ENCODE measurements at places on chromosomes 1 and 21.

- no peak for DNase-seq
Observed at GRCh38 chr1:193179094-193179493, 7.3 kb downstream of the B3GALT2 start.

GRCh38 chr1:32107742-32108661 lies at the start of gene KPNA6:
Gene KPNA6 (plus strand): TSS chr1:32108056. CDS start chr1:32108131, 75 bp downstream.
- peak; percentile 77 for DNase-seq

DNA sequence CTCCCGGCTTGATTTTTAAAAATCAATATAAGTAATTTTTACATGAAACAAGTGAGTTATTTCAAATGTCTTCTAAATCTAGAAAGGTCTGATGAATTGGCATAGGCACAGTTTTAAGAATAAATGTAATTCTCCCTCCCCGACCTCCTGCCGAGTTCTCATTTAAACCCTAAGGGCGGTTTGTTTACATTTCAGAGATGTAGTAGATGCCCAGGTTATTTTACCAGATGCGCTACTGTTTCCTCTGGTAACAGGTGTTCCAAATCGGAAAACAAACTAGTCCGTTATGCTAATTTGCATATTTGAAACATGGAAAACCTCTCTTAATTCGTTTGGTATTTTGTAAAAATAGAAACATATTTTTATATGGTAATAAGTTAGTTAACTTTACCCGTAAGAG lies 53.8 kb upstream of the CFAP126 start:
- no peak for DNase-seq

DNA sequence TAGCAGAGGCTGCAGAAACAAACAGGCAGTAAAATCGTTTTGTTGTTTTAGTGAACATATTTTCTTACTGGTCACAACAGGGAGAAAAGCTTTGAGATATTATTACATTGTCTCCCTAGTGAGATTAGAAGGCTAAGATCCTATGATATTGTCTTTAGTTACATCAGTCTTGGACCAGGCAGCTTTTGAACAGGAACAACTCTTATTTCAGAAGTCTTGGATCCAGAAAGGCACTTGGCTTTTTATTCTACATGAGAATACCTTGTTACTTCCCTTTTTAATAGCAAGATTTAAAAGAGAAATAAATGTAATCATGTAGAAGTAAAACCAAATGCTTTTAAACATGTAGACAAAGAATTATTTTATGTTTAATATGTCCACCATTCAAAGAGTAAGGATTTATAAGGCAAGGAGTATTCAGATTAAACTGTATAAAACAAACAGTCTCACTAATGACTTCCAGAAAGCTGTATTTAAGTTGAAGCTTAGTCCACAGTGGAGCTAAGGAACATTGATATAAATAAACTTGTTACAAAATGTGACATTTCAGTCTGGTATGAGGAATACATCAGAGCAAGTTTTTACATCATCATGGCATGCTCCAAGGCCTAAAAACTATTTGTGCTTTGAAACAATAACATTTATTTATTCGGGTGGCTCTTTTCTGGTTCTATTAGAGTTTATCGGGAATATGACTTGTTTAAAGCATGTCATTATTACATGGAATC lies 72.2 kb downstream of the PHTF1 start:
- no peak for DNase-seq

DNA sequence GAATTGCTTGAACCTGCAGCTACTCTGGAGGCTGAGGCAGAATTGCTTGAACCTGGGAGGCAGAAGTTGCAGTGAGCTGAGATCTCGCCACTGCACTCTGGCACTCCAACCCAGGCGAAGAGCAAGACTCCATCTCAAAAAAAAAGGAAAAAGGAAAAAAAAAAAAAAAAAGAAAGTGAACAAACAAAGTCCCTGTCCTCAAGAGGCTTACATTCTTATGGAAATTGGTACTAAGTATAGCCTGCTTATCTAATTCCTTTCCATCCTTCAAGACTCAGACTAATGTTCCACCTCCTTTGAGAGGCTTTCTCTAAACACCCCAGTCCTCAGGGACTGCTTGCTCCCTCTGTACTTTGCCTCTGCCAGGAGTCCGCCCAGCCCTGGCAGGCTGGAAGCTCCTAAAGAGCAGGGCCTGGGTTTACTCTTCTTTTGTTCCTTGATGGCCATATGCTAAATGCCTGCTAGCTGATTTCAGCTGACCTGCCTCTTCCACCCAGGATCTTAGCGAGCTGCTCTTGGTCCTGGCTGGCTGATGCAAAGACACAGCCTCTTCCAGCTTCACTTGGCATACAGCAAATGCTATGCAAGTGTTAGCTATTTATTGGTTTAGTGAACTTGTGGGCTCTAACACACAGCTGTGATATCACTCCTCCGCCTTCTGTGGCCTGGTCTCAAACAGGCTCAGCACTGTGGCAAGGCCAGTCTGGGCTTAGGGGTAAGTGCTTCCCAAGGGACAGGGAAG lies 9.8 kb downstream of the SLC9A1 start:
- no peak for DNase-seq

DNA sequence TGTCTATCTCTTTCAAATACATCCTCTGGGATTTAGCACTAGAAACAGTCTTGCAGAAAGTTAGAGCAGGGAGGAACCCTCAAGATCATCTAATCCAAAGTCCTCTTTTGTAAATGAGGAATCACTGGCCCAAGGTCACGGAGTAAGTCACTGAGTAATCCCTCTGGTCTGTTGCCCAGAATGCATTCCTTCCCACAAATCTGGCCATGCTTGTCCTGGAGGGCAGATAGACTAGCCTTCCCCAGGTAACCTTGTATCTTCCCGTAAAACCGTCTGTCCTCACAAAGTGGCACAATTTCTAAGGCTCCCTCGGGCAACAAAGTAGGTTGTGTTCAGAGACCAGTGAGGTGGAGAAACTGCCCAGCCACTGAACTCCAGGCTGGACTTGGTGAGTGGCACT lies 46.2 kb downstream of the DDR2 start:
- no peak for DNase-seq

DNA sequence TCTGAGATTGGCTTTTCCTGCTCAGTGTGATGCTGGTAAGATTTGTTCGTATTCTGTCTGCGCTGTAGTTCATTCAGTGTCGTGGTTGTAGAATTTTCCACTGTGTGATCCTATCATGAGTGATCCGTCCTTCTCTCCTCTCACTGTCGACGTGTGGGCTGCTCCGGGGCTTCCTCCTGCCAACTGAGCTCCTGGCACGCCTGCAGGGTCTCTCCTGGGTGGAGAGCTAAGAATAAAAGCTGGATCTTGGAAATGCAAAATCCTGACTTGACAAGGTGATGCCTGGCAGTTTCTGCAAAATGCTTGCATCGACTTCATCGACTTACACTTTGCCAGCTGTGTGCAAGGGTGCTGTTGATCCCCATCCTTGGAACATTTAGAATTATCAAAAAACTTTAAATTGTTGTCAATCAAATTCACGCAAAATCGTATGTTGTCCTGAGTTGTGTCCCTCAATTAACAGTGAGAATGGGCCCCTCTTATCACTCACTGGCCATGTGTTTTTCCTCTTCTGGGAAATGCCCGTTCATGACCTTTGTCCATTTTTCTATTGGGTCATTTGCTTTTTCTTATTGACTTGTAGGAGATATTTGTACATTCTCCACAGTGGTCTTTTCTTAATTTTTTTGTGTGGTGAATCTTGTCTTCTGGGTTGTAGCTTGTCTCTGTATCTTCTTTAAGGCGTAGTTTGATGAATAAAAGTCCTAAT lies 125.5 kb downstream of the CRYAA start:
- DNase-seq, result no peak

DNA sequence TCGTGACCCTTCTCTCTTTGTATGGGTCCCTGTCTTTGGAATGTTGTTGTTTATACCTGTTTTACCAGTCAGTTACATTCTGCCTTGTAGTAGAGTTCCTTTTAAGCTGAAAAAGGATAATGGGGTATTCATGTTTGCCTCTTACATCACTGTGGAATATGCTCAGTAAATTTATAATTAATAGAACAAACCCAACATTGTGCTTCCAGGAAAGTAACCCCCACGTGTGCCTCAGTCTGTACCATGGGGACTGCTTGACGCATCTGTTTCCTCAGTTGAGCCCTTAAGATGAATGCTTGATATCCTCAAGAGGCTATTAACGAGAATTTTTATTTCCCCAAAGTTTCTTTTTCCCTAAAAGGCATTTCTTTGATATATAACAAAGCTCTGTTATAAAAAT lies 73.4 kb downstream of the ST6GALNAC3 start:
- no peak for DNase-seq

GRCh38 chr1:198462365-198463019 lies 78.0 kb downstream of the ATP6V1G3 start:
- no peak for DNase-seq

GRCh38 chr1:180734366-180734765 lies 102.5 kb downstream of the XPR1 start:
- DNase-seq, result no peak

GRCh38 chr1:200042119-200042551 lies 14.6 kb downstream of the NR5A2 start:
- DNase-seq, result no peak

DNA sequence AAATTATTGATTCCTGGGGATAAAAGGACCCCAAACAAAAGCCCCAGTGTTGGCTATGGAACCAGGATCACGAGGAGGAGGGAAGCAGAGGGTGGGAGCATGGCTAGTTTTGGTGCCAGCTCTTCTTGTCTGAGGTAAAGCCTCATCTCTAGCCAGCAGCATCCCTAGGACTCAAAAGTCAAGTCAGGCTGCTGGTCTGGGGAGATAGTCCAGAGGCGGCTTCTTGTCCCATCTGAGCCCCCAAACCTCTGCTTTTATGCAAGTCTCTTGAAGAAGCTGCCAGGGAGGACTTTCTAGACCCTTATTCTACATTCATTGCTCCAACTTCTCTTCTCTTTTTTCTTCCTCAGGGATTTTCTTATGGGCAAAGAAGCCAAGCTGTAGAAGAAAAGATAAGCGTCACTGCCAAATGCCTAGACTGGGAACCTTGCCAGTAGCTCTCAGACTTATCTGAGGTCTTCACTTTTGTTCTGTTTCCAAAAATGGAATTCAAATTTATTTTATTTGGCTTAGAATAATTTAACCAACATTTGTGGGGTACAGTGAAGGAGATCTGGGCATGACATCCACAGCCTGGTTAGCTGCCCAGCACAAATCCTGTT lies 6.9 kb upstream of the ANKRD35 start:
- no peak for DNase-seq

DNA sequence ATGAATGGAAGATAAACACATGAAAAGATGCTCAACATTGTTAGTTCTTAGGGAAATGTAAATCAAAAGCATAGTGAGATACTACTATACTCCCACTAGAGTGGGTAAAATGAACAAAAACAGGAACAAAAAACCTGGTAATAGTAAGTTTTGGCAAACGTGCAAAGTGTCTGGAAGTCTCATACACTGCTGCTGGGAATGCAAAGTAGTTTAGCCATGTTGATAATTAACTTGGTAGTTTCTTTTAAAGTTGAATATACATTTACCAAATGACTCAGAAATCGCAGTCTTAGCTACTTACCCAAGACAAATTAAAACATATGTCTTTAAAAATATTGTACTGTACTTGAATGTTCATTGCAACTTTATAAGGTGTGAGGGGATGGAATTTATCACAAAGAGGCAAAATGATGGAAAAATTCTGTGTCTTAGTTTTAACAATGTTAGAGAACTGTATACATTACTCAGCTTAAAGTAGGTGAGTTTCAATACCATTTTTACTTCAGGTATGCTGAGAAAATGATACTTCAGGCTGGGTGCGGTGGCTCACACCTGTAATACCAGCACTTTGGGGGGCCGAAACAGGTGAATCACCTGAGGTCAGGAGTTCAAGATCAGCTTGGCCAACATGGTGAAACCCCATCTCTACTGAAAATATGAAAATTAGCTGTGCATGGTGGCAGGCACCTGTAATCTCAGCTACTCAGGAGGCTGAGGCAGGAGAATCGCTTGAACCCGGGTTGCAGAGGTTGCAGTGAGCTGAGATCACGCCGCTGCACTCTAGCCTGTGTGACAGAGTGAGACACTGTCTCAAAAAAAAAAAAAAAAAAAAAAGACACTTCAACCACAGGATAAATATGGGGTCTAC lies 102.3 kb downstream of the PDE4B start:
- no peak for DNase-seq

- no peak for DNase-seq
Observed at GRCh38 chr1:203086992-203087763, 1.4 kb upstream of the MYOG start.

DNA sequence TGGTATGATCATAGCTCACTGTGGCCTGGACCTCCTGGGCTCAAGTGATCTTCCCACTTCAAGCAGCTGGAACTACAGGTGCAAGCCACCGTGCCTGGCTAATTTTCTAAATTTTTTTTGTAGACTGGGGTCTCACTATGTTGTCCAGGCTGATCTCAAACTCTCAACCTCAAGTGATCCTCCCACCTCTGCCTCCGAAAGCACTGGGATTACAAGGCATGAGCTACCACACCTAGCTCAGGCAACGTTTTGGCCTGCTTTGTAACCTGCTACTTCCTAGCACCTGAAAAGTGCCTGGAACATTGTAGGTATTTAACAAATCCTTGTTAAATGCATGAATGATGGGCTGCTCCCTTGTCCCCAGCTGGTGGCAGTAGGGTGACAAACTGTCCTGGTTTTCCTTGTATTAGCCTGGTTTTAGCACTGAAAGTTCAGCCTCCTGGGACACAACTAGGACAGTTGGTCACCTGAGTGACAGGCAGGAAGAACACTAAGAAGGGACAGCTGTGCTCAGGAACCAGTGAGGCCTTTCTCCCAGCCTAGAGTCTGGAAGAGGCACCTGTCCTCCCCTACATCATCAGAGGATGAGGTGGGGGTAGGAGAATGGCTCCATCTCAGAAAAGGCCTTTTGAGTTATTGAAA lies 88.5 kb upstream of the CD34 start:
- no peak for DNase-seq

DNA sequence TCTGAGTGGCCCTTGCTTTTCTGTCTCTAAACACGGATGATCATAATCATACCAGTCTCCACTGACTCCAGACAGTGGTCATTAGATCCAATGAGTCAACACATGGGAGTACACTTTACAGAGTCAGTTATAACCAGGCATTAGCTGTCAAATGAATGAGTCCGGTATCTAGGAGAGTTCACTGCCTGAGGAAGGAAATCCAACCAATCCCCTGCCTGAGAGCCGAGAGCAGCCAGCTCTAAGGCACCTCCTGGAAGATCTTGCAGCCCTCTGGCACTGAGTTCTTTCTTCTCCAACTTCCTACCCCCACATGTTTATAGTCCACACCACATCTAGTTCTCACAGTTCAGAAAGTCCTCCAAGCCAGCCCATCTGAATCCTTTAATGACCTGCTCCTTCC lies 29.4 kb upstream of the RBM15 start:
- no peak for DNase-seq

DNA sequence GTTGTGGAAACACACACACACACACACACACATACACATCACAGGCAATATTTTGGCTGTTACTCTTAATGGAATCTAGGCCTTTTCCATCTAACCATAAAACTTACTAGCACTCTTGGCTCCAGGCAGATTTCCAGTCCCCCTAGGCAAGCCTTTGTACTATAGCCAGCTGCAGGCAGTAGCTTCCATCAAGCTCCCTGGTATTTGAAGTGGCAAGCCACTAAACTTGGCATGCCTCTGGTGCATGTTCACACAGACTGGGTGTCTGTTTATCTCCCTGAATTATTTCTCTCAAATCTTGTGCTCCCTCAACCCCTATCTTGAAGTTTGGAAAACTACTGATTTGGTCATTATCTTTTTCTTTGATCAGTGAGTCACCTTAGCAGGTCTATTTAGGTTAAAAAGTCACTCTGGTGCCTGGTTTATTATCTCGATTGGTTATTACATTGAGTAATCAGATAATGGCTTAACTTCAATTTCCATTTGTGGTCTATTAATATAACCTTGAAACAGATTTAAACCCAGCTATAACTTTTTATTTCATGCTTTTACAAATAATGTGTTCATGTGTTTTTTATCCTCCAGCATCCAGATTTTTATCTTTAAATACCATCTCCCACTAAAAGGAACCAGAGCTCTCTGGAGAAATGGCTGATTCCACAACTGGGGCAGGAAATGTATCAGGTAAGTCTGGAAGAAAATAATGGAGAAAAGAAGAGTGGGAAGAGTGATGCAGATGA lies 2.7 kb upstream of the RBM15 start:
- DNase-seq, result no peak
